ENCODE measurements at places on chromosomes 11 and 22. TPM values are rescaled to one million over a fixed set of nuclear protein-coding genes. Genes with fewer than 3 reads are reported as not detected.
A peak's percentile ranks its signal among the peaks of the same experiment; 100 is the strongest.

TMEM121B gene
- total RNA-seq: 0.82 TPM

MS4A4A gene
- total RNA-seq: not detected

MAJIN gene
- total RNA-seq: not detected

PDGFB gene
- total RNA-seq: 8.3 TPM

KLHL35 gene
- 51.4 TPM for total RNA-seq

CDC42EP1 gene
- 75.0 TPM for total RNA-seq

SCUBE1 gene
- not detected for total RNA-seq

- no peak for DNase-seq
These were observed 45.4 kb upstream of the CFAP300 start for GRCh38 chr11:102001657-102002338.

GRCh38 chr11:99645934-99646333 lies 625.2 kb downstream of the CNTN5 start:
- DNase-seq: no peak

- no peak for DNase-seq
These were observed 222.7 kb upstream of the SESN3 start for GRCh38 chr11:95453616-95454171.

DNA sequence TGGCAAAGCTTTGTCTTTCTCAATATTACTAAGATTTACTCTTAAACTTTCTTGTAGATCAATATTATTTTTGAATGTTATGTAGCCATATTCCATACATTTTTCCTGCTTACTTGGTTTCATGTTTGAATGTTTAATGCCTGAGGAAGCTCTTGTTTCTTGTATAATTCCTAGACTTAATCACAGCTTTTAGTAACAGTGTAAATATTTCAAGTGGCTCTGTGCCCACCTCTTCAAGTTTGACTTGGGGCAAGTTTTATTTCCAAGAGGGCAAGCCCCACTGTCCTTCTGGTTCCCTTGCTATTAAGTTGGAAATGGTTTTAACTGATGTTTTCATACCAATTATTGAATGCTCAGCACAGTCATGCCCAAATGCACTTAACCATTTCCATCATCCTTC lies 1004.1 kb downstream of the OPCML start:
- DNase-seq: no peak

DNA sequence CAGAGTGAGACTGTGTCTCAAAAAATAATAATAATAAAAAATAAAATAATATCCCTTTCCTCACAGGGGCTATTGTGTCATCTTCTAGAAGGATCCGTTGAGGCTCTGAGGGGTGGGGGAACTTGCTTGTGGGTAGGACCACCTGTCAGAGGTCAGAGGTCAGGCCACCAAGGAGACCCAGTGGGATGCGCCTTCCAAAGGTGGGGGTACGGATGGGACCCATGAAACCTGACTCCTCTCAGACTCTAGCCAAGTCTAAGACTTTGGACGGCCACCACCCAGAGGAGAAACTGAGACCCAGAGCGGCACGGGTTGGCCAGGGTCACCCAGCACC lies 367 bp upstream of the MMP11 start:
- DNase-seq: no peak

DNA sequence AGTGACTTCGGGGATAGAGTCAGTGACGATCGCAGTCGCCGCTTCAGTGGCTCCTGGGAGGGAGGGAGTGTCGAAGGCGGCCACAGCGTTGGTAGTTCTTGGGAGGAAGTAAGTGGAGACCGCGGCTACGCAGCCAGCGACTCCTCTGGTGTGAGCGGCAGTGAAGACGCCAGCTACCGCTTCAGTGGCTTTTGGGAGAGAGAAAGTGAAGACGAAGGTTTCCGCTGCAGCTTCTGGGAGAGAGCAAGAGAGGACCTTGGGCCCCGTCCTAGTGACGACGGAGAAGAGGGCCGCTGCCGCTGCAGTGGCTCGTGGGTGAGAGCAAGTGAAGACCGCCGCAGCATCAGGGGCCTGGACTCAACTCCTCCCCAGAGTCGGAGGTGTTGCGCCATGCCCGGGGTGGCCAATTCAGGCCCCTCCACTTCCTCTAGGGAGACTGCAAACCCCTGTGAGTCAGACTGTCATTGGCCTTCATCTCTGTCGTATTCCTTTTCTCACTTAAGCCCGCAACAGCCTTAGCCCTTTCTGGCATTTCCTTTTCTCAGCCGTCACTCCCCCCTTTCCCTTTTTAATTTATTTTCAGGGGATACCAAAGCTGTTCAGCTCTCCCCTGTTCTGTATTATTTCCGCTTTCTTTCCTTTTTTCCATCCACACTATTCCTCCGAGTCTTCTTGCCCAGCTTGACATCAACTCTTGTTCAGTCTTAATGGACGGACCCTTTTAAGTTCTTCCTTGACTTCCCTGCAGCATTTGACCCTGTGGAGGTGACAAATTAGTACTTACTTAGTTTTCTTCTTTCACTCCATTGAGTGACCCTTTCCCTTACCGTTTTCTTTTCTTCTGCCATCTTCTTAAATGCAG lies 1.0 kb downstream of the ANKRD42 start:
- peak; percentile 77 for DNase-seq

DNA sequence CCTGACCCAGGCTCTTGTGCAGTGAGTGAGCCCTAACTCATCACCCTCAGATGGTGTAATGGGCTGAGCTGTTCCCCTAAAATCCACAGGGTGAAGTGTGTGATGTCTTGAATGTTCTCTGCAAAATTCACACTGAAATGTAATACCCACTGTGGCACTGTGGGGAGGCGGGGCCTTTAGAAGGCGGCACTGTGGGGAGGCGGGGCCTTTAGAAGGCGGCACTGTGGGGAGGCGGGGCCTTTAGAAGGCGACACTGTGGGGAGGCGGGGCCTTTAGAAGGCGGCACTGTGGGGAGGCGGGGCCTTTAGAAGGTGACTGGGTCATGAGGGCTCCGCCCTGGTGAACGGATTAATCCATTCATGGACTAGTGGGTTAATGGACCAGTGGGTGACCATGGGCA lies 33.0 kb downstream of the CHID1 start:
- DNase-seq: no peak

DNA sequence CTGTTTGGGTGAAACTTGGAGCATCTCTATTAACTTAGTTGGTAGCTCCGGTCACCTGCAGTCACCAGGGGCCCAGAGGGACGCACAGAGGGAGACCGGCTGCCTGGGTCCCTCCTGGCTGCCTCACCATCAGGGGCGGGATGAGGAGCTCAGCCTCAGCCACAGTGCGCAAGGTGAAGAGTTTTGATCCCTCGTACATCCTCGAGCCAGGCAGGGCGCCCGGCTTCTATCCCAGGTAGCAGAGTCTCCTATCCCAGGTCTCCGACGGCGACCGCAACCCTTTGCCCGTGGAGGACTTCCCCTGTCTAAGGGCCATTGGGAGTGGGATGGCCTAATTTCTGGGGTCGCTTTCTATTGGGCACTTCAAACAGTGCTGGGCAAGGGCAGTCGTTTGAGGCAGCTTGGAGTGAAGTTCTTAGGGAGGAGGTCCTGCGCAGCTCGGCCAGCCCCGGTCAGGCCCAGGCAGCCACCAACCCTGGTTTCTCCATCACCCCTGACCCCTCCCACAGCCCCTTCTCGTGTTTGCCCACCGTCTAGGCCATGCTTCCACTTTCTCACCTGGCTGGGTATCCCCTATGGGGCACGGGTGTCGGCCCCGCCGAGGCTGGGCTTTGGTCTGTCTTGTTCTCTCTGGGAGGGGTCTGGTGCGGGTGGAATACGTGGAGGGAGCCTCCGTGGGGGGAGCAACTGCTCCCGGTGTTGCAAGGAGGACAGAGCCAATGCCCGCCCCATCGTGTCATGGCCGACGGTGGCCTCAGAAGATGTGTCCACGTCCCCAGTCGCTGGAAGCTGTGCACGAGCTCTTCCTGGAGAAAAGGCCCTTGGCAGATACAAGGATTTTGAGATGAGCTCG lies 3.6 kb upstream of the MRGPRG start:
- DNase-seq: no peak

DNA sequence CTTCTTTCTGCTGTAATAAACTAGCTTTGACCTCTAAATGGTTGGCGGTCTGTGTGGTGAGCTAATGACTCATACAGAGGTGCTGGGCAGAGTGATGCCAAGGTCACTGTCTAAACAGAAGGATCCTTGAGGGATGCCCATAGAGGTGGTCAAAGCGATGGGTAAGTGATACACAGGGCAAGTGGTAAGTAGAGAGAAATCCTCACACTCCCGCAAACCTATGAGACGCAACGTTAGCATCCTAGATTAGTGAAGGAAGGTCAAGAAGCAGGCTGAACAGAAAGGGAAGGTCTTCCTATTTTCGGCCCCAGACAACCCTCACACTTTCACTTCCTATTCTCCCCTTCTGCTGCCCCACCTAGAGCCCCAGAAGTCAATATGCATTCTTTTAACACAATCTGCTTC lies 65.6 kb upstream of the SESN3 start:
- DNase-seq: no peak

- DNase-seq: no peak
These were observed 2.0 kb downstream of the CDKN1C start for GRCh38 chr11:2883640-2883978.

DNA sequence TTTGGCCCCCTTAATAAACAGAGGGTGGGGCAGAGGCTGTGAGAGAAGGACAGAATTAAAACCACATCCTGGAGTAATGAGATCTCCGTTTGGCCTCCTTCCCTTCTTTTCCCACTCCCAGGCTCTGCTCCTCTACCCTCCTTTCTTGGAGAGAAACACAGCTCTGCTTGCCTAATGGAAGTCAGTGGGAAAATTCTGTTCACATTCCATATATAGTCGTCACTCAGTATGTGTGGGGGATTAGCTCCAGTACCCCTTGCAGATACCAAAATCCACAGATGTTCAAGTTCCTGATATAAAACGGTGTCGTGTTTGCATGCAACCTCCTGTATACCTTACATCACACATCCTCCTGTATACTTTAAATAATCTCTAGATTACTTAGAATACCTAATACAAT lies 37.6 kb upstream of the THY1 start:
- DNase-seq: no peak

DNA sequence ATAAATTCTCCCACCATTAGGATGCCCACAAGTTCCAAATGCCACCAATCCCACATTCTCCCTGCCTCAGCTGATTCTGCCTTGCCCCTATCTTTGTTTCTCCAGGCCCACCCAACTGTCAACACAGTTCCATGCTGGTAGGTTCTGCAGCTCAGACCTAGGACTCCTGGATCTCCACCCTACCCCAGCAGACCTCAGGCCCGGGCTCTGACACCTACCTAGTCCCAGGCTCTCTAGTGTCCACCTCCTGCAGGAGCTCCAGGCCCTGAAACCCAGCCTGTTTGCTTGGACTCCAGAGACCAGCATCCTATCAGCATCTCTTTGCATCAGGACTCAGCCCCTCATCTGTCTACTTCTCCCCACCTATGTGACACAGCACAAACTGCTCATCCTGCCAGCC lies 86.5 kb downstream of the PDE2A start:
- DNase-seq: no peak

GRCh38 chr11:19525276-19525675 lies 187.4 kb upstream of the NAV2 start:
- no peak for DNase-seq

DNA sequence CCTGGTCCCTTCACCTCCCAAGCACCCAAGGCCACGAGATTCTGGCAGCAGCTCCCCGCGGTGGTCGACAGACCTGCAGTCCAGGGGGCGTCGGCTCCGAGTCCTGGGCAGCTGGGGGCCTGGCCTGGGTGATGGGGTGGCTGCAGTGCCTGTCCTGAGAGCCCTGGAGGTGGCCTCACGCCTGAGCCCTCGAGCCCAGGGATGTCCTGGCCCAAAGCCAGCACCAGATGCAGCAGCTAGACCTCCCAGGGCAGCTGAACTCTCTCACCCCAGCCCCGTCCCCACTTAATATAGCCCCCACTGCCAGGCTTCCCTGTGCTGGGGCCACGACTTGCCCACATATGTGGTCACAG lies 6.6 kb downstream of the LMNTD2 start:
- DNase-seq: no peak

GRCh38 chr11:48105096-48105990 lies 111.3 kb upstream of the OR4B1 start:
- DNase-seq: no peak

DNA sequence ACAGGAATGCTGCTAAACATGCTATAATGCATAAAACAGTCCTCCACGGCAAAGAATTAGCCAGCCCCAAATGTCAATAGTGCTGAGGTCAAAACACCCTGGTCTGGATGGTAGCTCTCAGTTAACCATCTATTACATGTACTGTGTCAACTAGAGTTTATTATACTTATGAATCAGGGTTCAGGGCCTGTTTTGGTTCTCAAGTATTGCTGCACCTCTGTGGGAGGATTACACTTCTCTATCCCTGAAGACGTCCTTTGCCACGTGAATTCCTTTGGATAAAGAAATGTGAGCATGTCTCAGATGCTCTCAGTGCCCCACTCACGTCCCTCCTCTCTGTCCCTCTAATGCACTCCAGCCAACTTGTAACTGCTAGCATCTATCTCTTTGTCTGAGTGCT lies 53.4 kb downstream of the SLC1A2 start:
- DNase-seq: no peak

GRCh38 chr11:95713428-95713827 lies 76.2 kb downstream of the FAM76B start:
- no peak for DNase-seq

DNA sequence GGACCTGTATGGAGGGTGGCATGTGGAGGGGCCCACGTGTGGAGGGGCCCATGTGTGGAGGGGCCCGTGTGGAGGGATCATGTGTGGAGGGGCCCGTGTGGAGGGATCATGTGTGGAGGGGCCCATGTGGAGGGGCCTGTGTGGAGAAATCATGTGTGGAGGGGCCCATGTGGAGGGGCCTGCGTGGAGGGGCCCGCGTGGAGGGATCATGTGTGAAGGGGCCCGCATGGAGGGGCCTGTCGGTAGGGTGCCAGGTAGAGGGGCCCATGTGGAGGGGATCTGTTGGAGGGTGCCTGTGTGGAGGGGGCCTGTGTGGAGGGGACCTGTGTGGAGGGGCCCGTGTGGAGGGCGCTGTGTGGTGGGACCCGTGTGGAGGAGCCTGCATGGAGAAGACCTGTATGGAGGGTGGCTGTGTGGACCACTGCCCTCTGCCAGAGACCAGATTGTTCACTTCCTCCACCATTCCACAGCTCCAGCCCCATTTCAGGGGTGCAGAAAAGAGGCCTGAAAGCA lies 47.0 kb downstream of the IGLL5 start:
- DNase-seq: no peak

- peak; percentile 37 for DNase-seq
These were observed 33.7 kb downstream of the EXPH5 start for GRCh38 chr11:108559904-108560303.

All from Caco-2 (cell line).